ENCODE measurements at places on chromosomes 4 and X.
A peak's percentile ranks its signal among the peaks of the same experiment; 100 is the strongest.

DNA sequence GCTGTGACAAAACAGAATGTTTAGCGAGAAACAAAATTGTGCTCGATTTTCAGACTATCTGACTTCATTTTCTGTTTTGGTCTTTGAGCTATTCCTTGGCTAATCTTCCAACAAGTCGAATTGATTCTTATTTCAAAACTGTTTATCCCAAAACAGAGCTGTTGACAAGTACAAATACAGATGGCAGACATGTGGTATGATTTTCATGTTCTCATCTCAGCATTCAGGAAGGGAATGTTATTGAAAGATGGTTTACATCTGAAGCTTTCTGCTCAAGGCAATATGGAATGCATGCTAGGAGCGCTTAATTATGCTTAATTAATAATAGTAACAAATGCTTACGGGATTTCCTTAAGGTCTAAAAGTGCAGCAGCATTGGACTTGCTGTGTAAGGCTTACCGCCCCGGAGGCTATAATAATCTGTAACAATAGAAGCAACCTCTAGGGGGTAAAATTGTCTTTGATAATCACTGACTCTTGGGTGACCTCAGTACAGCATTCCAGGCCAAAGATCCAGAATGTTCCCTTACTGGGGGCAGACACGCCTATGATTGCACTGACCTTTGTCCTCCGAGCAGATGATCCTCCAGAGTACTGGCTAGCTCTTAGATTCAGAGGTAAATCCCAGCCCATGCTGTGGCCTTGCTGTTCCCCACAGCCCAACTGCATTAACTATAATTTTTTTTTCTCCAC lies 16.4 kb downstream of the LSM6 start:
- DNase-seq: no peak

- peak; percentile 7 for DNase-seq
Measured at GRCh38 chrX:9515973-9516538, 51.2 kb downstream of the TBL1X start.

DNA sequence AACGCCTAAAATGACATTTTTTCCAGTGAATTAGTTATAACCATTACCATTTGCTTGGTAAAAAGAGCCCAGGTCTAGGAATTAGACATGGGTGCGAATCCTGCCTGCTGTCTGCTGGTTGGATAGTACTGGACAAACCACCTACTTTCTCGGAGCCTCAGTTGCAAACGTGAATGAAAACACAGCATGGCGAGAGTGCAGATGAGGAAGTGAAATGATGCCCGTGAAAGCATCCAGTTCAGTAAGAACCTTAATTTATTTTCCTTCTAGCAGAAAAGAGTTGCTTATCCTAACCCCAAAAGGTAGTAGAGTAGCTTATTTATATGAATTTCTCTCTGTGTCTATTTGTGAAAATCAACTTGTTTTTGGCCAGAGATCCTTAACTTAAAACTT lies 171.4 kb upstream of the GALNT7 start:
- no peak for DNase-seq

DNA sequence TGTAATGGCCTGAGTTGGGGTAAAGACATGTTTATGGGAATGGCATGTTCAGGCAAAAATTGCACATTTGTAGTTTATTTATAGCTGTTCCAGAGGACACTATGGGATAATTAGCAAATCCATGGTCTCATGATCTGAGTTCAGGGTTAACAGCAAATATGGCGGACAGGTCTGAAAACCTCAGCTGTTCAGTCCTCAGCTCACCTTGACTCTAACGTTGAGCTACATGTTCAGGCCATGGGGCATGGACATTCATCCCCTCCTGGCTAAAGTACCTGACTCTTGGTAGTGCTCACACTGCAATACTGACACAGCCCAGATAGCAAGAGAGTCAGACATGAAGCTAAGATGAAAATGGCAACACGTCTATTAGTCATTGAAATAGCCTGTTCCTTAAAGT lies 161.6 kb upstream of the GPC4 start:
- DNase-seq: no peak

DNA sequence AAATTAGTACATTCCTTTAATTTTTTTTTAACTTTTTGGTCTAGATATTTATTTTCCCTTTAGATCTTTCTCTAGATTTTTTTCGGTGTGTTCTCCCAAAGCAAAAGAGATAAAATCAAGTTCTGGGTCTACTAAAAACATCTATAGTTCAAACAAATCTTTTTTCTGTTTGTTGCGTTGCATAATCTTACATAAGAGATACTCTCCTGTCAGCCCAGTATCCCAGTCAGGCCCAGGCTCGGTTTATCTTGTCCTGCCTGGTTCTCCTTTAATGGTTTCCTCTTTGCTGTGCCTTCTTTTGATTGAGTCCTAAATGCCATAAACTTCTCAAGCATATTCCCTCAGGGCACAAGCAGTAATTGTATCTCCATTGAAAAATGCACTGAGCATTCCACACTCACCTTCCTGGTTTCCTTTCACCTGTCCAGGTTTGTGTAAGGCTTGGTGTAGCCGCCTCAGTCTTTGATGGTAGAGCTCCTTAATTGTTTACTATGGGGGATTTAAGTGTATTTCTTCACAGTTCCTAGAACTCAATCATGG lies 104.9 kb downstream of the TMEM131L start:
- DNase-seq: no peak

DNA sequence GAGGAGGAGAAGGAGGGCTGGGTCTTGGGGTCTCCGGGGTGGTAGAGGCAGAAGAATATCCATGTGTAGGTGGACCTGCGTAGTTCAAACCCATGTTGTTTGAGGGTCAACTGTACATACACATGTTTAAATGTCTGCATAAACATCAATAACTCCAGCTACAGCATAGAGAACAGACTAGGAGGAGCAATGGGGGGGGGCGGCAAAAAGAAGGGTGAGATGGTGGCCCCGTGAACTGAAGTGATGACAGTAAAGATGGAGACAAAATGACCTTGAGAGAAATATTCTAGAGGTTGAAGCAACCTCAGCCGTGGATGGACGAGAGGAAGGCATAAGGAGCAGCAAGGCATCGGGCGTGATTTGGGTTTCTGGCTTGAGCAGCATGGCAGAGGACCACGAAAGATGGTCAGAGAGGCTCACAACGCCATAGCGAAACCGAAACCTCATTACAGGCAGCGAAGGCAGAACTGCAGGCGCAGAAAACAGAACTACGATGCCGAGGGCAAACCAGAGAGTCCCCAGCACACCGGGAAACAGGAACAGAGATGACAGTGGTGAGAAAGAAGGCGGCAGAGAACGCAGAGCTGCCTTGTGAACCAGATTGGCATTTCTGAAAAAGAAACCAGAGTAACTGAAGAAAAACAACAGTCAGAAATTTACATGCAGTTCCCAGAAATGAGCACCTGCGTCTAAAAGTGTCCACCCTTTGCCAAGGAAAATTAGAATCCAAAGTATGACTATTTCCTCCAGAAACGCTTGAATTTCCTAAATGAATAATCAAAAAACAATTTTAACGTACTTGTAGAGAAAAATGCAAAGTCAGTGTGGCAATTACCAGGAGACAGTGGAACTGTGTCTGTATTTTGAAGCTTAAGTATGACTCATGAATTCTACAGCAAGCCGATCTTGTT lies 50.3 kb upstream of the ENPP6 start:
- peak; percentile 88 for DNase-seq

GRCh38 chr4:123121241-123121907 lies 199.0 kb upstream of the NUDT6 start:
- DNase-seq: no peak

All from activated CD4-positive, alpha-beta T cell treated with anti-CD3 and anti-CD28 coated beads, Interleukin-2, amount 10 ng/mL, durations not matched to agents 7 days and 5 days (primary cell).